ENCODE measurements at places on chromosomes 12 and 14.
A peak's percentile ranks its signal among the peaks of the same experiment; 100 is the strongest.

DNA sequence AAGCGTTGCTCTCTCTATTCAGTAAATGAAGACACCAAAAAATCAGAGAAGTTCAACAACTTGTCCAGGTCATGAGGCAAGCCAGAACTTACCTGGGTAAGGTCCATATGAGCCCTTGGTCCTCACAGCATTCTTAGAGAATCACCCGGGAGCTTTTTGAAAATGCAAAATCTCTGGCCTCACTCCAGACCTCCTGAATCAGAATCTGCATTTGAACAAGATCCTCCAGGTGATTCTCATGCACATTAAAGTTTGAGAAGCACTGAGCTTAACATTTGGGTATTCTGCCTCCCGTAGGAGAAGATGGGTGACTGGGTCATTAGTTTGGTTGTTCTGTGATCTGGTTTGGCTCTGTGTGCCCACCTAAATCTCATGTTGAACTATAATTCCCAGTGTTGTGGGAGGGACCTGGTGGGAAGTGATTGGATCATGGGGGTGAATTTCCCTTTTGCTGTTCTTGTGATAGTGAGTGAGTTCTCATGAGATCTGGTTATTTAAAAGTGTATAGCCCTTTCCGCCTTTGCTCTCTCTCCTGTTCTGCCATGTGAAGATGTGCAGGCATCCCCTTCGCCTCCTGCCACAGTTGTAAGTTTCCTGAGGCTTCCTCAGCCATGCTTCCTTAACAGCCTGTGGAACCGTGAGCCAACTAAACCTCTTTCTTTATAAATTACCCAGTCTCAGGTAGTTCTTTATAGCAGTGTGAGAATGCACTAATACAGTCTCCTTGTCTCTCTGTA, 221.2 kb downstream of the RAD51B start:
- no peak for DNase-seq

DNA sequence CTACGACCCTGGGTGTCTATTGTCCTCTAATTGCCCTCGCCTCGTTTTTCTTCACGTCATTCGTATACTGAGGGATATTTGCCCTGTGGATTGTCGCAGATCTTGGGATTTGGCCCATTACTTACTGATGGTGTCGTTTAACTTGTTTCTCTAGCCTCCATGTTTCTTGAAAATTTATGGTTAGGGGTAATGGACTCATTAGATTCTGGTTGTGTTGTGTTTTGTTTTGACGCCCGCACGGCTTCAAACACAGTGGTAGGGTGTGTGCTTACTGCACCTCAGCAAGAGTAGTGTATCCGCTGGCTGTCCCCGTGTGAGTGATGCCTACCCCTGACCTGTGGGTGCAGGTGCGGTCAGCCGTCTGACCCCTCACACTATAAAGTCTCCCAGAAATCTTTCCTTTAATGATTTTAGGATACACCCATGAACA, 874 bp upstream of the RNU6-8 start:
- DNase-seq, result peak; percentile 19

DNA sequence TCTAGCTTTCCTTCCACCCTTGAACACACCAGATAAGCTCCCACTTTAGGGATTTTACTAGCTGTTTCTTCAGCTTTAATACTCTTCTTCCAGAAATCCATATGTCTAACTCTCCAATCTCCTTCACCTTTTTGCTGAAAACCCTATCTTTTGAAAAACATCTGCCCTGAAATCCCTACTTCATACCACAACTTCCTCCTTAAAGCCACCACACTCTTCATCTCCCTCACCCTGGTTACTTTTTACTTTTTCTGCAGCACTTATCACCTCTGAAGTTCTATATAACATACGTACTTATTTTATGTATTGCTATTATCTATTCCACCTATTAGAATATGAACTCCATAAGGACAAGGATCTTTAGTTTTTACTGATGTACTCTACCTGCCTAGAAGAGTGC, 28.6 kb upstream of the PTPRQ start:
- DNase-seq, result no peak

GRCh38 chr12:125169870-125170269, 104.6 kb downstream of the AACS start:
- no peak for DNase-seq

- no peak for DNase-seq
Measured at GRCh38 chr12:66154776-66155175, 15.0 kb downstream of the TMBIM4 start.

GRCh38 chr12:13000925-13001774, 1.1 kb upstream of the HEBP1 start:
- DNase-seq, result peak; percentile 20

GRCh38 chr12:99257672-99258071, 389.9 kb upstream of the GARIN6 start:
- DNase-seq, result no peak

- DNase-seq, result no peak
Measured at GRCh38 chr12:67415473-67415872, 146.3 kb downstream of the CAND1 start.

GRCh38 chr12:85423947-85424346, 143.9 kb downstream of the ALX1 start:
- DNase-seq, result no peak

DNA sequence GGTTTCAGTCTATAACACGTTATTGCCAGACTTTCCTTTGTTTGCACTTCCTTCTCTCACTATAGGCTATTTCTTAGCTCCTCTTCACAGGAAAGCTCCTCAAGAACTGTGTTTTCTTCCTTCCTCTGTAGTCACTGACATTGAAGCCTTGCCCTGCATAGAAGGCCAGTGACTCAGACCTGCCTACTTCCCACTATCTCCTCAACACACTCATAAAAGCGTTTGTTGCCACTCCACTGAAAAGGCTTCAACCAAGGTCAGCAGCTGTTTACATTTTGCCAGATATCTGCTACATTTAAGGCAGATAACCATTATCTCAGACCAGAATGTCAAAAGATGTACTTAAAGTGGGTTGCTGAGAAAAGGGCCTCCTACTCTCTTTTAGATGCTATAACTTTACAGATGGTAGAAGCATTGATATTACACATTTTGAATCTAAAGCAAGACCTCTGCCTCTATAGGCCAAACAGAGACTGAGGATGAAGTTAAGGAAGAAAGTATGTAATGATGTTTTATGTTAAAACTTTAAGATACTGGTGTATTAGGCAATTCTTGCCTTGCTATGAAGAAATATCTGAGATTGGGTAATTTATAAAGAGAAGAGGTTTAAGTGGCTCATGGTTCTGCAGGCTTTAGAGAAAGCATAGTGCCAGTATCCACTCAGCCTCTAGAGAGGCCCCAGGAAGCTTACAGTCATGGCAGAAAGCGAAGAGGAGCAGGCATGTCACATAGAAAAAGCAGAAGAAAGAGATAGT, 233.3 kb upstream of the FLRT2 start:
- no peak for DNase-seq

DNA sequence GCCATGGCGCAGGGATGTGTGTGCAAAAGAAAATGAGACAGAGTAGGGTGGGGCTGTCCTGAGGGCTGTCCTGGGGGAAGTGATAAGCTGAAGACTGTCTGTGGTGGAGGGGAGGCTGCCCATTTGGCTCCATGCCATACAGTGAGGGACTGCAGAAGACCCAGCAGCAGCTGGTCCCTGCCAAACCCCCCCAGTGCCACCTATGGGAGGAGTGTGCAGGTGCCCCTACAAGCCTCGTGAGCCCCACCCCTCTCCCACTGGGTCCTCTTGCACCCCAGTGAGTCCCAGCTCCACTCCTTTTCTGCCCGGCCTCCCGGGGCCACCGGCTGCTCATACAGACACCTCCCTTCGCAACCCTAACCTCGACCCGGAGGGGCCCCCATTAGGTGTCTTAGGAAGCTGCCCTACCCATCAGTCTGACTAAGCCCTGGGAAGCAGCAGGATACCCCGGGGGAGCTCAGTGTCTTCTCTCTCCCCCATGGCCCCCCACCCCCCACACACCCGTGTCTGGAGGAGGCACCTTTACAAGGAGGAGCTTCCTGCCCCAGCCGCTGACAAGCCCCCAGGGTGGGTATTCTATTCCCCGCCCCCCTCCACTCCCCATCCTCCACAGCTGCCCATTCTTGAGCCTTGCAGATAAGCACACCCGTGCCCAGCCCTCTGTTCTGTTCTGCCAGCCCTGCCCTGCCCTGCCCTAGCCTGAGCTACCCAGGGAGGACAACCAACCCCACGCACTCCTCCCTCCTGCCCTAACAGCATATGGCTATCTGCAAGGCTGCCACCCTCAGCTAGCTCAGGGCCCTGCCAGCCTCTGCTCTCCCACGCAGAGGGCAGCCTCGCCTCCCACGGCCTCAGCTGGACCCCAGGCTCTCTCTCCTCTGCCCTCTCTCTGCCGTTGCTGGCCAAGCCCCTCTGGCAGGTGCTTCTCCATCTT, 41.9 kb downstream of the SLC6A12 start:
- DNase-seq, result no peak

GRCh38 chr12:43638806-43639205, 86.8 kb upstream of the ADAMTS20 start:
- DNase-seq, result no peak

- no peak for DNase-seq
Measured at GRCh38 chr12:117158911-117159553, 31.2 kb downstream of the FBXO21 start.

- no peak for DNase-seq
Measured at GRCh38 chr12:105580821-105581352, 250.4 kb downstream of the C12orf75 start.

DNA sequence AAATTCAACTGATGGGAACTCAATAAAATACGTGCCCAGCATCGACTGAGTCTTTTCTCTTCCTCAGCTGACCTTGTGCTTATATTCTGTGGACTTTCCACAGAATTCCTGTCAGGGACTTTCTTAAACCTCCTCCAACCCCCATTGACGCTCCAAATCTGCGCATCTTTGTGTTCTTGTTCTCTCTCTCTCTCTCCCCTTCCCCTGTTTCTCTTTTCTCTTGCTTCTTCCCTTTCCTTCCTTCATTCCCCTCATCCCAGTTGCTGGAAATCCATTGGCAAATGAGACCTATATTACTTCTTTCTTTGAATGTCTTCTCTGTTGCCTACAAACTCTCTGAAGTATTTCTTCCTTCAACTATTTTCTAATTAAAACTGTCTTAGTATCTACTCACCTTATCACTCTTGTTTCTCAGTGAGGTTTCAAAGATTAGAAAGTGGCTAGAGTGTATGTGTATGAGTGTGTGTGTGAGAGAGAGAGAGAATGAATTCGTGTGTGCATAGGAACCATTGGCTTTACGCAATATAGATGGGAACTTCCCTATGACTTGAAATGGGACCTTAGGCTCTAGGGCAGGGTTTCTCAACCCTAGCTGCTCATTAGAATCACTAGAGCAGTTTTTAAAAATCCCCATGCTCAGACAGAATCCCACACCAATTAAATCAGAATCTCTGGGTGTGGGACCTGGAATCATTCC, 41.8 kb upstream of the DHRS7 start:
- DNase-seq, result no peak

DNA sequence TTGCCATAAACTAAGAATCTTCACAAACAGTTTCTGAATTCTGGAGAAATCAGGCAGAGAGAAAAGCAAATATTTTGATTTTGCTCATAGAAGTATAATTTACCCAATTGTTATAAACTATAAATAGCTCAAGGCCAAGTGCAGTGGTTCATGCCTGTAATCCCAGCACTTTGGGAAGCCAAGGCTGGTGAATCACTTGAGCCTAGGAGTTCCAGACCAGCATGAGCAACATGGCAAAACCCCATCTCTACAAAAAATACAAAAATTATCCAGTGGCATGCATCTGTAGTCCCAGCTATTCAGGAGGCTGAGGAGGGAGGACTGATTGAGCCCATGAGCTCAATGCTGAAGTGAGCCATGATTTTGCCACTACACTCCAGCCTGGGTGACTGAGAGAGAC, 19.6 kb upstream of the MMP19 start:
- no peak for DNase-seq

- DNase-seq, result no peak
Measured at GRCh38 chr12:4483885-4484823, 38.5 kb upstream of the FGF6 start.

DNA sequence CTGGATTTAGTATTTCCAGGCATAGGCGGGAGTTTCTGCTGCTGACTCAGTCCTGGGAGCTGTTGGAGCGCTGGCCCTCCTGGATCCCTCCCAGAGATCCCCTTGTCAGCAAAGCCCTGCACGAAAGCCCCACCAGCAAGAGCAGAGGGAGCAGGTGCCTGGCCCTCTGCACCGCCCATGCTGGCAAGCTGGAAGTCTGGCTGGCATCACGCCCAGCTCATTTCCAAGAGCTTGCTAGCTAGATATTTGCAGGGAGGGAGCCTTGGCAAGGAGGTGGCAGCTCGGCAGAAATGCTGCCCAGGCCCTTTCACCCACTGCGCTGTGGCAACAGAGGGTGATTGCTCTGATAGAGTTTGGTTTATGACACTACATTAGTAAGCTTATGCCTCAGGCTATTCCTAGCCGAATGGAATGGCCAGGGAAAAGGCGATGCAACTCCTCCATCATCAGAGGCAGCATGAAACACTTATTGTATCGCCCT, 193.9 kb downstream of the EMP1 start:
- DNase-seq, result peak; percentile 56

GRCh38 chr12:124650912-124651311, 83.5 kb upstream of the NCOR2 start:
- no peak for DNase-seq

Measured in gastrocnemius medialis (tissue), 4 donors.